ENCODE measurements at places on chromosomes 5 and 9.

- DNase-seq: no peak
These were observed 50.9 kb upstream of the CXCL14 start for GRCh38 chr5:135629666-135630065.

- DNase-seq: no peak
These were observed 295.1 kb downstream of the CDK5RAP2 start for GRCh38 chr9:120284821-120285220.

DNA sequence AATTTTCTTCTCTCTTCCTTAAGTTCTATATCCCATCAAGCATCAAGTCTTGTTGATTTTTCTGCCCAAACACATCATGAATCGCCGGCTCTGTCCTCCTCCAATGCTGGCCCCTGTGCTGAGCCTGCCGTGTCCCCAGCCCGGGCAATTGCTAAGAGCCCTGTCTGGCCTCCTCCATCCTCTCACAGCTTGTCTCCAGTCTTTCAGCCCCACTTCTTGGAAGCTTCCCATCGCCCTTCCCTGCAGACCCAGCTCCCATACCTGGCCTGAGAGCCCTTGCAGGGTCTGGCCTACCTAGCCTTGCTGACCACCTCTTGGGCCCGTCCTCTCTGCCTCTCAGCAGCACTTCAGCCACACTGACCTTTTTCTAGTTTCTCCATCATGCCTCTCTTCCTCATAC, 61.9 kb downstream of the COL15A1 start:
- no peak for DNase-seq

GRCh38 chr5:73592551-73592950, 27.0 kb downstream of the UTP15 start:
- no peak for DNase-seq

GRCh38 chr9:74721696-74722660, 165.7 kb downstream of the TRPM6 start:
- DNase-seq: no peak

DNA sequence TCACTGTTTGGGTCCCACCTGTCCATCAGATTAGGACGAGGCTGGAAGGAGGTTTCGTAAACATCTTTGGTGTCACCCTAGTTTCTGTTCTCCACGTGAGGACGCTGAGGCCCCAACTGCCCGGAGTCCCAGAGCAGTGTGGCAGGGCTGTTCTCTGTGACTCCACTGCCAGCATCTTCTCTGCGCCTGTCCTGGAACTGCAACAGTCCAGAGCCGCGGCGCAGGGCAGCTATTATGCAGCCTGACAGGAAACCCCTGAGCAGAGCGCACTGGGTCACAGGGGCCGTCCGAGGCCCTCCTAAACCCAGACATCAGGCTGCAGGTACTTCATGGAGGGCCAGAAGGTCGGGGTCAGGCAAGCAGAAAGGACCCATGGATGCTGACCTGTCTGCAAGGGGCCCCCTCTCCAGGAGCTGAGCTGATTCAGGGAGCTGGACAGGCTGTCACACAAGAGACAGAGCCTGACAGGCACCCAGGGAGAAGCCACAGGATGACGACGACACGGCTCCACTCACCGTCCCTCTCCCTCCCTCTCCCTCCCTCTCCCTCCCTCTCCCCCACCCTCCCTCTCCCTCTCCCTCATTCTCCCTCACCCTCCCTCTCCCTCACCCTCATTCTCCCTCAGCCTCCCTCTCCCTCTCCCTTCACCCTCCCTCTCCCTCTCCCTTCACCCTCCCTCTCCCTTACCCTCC, 31.7 kb downstream of the DBH start:
- no peak for DNase-seq

DNA sequence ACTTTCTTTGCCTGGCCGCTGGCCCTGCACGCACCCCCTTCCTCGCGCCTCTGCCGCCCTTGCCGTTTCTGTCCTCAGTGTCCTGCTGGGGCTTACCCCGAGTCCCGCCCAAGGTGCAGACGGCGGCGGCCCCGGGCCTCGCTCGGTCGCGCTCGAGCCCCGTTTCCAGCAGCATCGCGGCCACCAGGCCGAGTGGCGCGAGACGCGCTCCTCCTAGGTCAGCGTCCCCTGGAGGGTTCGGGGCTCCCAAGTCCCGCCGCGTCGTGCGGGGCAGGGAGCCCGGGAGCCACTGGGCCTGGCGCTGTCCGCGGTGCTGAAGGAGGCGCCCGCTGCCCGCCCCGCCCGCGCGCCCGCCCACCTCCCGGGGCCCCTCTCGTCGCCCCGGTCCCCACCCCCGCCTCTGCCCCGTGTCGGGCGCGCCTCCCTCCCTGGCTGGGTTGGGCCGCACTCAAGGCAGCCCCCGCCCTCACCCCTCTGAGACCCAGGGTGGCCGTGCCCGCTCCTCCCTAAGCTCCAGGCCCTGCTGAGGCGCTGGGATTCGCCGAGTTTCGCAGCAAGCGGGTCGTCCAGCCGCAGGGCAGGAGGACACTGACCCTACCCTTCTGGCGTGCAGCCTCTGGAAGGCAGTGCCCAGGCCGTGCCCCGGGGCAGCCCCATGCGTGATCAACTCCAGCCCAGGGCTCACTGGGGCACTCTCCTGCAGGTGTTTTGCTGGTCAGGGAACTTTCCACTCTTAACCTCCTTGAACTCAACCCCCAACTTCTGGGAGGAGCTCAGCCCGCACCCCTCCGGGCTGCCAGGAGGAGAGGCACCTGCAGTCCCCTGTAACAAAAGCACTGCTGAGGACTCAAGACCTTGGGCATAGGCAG, at the start of gene LHX3:
Gene LHX3 (minus strand): TSS at position 291 of the 869 bp plus-strand sequence. CDS start 116 bp downstream, at position 175.
- peak; percentile 8 for DNase-seq

GRCh38 chr9:99109522-99109921, 4.6 kb downstream of the TGFBR1 start:
- no peak for DNase-seq

DNA sequence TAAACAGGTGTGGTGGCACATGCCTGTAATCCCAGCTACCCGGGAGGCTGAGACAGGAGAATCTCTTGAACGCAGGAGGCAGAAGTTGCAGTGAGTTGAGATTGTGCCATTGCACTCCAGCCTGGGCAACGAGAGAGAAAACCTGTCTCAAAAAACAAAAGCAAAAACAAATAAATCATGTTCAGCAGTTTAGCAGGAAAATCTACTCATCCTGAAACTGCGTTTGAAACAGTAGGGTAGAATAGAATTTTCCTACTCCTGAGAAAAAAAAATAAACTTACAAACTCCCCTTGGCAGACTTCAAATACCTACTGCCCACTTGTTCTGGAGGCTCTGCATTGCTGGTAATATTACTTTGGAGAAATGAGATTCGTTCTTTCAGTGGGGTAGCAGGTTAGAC, 367.7 kb downstream of the GADD45G start:
- DNase-seq: no peak

GRCh38 chr5:134086225-134086942, 28.1 kb upstream of the TCF7 start:
- no peak for DNase-seq

- DNase-seq: peak; percentile 83
These were observed 83.6 kb upstream of the TNFSF8 start for GRCh38 chr9:115013998-115014397.

GRCh38 chr5:143347046-143347445, 56.4 kb downstream of the NR3C1 start:
- no peak for DNase-seq

GRCh38 chr5:15420201-15420600, 79.8 kb upstream of the FBXL7 start:
- no peak for DNase-seq

DNA sequence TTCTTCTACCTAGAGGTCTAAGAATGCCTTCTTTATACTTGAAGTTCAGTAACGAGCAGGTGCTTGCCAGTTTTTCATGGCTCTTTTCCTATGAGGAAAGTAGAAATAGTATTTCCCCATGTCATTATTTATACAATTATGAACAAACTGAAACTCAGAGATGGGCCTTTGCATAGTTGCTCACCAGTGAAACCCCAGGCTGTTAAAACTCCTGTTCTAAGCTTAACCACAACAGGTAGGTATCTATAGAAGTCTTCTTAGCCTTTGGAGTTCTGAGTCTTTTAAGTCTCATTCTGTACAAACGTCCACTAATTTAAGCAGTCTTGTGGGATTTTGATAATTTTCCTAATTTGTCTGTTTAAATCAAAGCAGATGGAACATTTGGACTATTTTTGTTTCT, 90.1 kb downstream of the STARD4 start:
- no peak for DNase-seq

GRCh38 chr5:33075731-33076130, 364.6 kb downstream of the NPR3 start:
- no peak for DNase-seq

DNA sequence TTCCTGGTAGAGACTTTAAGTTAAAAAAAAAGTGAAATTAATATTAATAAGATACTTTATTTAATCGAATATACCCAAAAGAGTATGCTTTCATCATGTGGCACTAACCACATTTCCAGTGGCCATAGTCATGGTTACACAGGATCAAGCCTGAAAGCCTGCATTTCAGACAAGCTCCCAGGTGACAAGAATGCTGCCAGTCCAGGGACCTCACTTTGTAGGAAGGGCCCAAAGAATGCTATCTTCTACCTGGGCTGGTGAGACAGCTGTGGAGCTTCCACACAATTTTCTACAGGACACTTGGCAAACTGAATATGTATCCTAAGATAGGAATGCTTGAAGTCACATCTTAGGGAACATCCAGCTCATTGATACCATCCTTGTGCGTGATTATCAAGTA, 203.8 kb downstream of the AUH start:
- no peak for DNase-seq

- DNase-seq: no peak
These were observed 20.2 kb upstream of the CDC23 start for GRCh38 chr5:138233280-138233679.

DNA sequence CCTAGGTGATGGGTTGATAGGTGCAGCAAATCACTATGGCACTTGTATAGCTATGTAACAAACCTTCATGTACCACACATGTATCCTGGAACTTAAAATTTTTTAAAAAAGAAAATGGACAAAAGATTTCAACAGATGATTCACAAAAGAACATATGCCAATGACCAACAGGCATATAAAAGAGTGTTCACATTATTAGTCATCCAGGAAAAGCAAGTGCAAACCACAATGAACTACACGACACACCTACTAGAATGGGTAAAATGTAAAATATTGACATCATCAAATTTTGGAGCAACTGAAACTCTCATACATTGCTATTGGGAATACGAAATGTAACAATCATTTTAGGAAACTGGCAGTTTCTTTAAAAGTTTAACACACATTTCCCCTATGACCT, 109.9 kb downstream of the YIPF5 start:
- DNase-seq: no peak

DNA sequence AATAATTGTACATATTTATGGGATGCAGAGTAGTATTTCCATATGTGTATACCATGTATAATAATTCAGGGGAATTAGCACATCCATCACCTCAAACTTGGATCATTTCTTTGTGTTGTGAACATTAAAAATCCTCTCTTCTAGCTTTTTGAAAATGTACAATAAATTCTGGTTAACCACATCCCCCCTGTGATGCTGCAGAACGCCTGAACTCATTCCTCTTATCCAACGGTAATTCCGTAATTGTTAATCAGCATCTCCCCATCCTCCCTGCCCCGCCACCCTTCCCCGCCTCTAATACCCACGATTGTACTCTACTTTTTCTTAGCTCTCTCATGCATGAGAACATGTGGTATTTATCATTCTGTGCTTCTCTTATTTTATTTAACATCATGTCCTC, 127.7 kb upstream of the ANKRD55 start:
- DNase-seq: no peak

- DNase-seq: no peak
These were observed 92.2 kb upstream of the GABRG2 start for GRCh38 chr5:161975350-161975749.

DNA sequence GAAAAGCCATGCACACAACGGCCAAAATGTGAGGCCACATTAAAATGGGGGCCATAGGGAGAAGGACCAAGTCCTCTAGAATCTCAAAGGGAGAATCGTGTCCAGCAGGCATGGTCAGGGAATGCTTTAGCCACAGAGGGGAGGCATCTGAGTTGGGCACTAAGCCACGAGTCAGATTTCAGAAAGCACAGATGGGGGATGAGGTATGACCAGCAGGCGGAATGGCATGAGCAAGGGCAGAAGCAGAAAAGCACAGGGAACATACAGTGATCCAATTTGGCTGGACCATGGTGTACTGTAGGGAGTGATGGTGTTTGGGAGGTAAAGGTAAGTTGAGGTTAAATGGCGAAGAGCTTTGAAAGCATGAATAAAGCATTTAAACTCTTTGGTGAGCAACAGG, 214.6 kb downstream of the TLE1 start:
- DNase-seq: no peak

DNA sequence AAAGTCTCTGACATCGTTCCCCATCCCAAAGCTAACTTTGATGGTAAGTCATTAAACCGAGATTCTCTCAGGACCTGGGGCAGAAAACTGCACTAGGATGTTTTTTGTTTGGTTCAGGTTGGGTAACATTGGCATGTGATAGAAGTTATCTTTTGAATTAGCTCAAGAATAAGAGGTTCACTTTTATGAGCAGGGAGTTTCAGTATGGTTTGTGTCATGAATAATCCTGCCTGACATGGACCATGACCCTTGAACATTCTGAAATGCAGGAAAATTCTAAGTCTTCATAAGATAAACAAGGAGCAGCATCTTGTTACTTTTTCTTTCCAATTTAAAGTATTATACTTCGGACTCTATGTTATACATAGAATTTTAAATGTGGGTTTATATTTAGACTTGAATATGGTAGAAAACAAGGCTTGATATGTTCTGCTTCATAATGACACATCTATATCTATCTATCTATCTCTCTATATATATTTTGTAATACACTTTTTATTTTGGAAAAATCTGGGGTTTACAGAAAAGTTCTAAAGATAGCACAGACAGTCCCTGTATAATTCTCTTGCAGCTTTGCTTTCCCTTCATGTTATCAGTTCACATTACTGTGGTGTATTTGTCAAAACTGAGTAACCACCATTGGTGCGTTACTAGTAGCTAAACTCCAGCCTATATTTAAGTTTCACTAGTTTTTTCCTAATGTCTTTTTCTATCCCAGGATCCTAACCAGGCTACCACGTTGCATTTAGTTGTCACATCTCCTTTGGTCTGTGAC, 102.7 kb upstream of the TAF11L2 start:
- DNase-seq: no peak

DNA sequence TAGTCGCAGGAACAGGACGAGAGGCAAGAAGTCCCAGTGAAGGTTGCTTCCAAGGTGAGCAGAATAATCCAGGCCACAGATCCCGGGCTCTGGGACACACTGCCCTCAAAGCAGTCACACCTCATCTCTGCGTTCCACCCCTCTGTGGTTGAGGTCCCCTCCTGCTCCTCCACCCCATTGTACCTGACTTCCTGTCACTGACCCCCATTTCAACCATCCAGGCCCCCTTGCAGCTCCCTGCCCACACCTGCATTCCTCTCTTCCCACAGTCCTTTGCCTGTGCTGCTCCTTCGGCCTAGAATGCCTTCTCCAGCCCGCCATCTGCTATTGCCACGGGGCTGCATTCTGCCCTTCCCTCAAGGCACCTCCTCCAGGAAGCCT, 73.5 kb downstream of the PAX5 start:
- no peak for DNase-seq
